NCI-H1048 (cell line): ENCODE measurements at places on chromosomes 13 and 19.

GRCh38 chr19:1471010-1471514 is 8.0 kb downstream of the C19orf25 start:
- no peak for DNase-seq

GRCh38 chr13:85864963-85865530 is 65.8 kb upstream of the SLITRK6 start:
- no peak for DNase-seq

DNA sequence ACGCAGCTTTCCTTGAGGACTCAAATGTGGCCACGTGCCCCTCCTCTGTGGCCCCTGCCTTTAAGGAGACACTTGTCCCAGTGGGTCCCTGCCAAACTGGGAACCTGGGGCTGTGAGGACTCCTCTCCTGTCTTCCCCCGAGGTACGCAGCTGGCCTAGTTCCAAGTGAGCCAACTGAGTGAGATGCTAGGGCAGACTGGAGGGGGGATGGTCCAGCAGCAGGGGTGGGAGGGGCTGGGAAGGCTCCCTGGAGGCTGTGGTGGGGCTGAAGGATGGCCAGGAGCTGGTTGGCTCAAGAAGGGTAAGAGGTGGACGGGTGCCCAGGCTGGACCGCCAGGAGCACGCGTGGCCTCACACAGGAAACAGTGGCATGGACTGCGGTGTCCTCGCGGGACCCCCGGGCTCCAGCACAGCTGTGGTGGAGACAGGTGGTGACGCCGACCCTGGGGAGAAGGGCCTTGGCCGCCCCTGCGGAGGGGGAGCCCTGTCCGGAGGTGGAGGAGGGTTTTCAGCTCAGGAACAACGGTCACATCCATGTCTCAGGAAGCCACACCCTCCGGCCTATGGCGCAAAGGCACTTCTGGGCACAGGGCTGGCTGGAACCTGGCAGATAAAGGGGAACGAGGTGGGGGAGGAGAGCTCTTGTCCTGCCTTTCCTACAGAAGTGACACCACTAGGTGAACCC is 45.8 kb downstream of the MLLT1 start:
- DNase-seq: no peak

- DNase-seq: no peak
Measured at GRCh38 chr19:42120276-42120980, 11.8 kb downstream of the POU2F2 start.

GRCh38 chr19:3184847-3185460 is 776 bp upstream of the NCLN start:
- no peak for DNase-seq

- no peak for DNase-seq
Measured at GRCh38 chr13:66835040-66835628, 395.0 kb downstream of the PCDH9 start.

DNA sequence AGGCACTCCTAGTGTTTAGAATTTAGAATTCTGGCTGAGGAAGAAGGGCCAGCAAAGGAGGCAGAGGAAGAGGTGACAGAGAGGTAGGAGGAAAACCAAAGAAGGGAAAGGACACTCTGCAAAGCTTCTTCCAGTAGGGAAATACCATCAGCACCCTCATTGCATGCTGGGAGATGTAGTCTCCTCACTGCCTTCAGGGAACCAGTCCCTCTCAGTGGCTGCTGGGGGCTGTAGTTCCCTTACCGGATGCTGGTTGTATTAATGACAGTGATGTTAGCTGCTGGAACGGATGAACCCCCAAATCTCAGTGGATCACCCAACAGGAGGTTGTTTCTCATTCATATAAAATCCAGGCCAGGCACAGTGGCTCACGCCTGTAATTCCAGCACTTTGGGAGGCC is 10.1 kb downstream of the GRIN2D start:
- no peak for DNase-seq

DNA sequence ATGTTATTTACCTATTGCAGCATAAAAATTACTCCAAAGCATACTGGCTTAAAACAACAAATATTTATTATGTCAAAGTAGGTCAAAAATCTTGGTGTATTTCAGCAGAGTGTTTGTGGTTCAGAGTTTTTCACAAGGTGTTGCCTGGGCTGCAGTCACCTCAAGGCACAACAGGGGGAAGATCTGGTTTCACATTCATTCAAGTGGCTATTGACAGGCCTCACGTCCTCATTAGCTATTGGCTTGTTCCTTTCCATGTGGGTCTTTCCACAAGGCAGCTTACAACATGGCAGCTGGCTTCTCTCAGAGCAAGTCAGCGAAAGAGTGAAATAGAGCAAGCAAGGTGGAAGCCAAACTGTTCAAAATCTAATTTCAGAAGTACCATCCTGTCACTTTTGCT is 602.9 kb downstream of the OLFM4 start:
- DNase-seq: no peak

DNA sequence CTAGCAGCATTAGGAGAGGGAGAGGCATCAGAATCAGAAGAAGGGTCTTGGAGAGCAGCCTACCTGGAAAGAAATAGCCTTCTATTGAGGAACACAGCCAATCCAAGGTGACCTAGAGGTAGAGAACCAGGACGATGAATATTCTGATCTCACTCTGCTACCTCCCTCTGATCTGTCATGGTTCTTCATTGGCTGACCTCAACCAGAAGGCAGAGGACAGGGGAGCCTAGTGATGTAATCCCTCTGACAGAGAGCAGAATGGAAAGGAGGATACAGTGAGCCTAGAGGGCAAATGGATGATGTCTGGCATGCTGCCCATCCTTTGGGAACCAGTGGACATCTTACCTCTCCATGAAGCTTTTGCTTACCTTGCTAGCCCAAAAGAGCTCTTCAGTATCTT is 3.6 kb downstream of the ZNF507 start:
- DNase-seq: no peak

- no peak for DNase-seq
Measured at GRCh38 chr19:19460258-19460731, 54.8 kb downstream of the GATAD2A start.

DNA sequence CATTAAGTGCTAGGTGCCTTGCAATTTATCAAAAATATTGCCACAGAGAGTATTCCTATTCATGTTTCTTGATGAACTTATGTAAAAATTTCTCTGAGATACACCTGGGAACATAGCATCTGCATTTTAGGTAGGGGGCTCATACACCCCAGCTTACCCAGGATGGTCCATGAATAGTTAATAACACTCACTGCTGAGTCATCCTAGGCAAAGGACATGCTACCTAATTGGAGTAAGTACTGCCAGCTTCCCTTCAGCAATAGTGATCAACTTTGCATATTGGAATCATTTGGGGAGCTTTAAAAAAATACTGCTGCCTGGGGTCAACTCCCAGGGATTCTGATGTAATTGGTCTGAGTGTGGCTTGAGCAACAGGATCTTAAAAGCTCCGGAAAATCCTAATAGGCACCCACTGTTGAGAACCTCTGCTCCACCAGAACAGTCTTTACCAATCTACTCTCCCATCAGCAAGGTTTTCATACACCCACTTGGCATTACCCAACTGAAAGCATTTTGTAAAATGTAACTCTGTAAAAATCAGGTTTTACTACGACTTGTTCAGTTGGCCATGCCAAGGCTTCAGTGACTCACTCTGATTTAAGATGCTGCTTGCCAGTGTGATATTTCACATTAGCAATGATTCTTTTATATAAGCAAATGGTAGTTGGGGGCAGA is 67.2 kb upstream of the FNDC3A start:
- DNase-seq: no peak

GRCh38 chr13:73870036-73870741 is 264.0 kb downstream of the KLF12 start:
- DNase-seq: no peak

DNA sequence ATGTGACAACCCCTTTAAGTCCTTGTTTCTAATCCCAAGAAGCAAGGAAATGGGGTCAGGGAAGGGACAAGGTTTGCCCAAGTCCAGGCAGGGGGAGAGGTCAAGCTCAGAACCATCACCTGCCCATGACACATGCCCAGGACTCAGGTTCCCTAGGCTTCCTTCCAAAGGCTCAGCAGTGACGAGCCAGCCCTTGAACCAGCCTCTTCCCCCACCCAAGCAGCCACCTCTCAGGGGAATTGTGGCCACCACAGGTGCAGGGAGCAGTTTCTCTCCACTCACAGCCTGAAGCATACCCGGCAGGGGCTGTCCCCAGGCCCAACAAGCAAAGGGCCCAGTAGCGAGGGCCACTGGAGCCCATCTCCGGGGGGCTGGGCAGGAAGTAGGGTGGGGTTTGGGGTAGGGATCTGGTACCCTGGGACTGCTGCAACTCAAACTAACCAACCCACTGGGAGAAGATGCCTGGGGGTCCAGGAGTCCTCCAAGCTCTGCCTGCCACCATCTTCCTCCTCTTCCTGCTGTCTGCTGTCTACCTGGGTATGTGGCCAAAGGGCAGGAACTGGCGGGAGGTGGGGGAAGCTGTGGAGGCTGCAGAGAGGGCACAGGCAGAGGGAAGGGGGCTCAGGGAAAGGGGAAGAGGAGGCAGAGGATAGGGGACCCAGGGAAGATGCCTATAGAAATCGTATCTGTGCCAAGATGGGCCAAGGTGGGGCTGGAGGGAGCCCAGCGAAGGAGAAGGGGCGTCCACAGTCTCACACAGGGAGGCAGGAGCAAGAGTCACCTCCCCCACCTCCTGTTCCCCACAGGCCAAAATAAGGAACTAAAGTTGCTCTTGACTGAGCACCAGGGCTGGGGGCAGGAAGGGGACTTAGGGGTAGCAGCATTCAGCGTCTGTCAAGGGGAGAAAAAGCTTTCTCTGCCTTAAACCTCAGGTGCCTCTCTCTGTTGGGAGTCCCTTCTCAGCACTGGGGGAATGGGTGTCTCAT is at the start of gene CD79A:
CD79A (plus strand) TSS at position 433 of the 986 bp plus-strand sequence; CDS start at position 459, 26 bp downstream.
- DNase-seq: no peak

DNA sequence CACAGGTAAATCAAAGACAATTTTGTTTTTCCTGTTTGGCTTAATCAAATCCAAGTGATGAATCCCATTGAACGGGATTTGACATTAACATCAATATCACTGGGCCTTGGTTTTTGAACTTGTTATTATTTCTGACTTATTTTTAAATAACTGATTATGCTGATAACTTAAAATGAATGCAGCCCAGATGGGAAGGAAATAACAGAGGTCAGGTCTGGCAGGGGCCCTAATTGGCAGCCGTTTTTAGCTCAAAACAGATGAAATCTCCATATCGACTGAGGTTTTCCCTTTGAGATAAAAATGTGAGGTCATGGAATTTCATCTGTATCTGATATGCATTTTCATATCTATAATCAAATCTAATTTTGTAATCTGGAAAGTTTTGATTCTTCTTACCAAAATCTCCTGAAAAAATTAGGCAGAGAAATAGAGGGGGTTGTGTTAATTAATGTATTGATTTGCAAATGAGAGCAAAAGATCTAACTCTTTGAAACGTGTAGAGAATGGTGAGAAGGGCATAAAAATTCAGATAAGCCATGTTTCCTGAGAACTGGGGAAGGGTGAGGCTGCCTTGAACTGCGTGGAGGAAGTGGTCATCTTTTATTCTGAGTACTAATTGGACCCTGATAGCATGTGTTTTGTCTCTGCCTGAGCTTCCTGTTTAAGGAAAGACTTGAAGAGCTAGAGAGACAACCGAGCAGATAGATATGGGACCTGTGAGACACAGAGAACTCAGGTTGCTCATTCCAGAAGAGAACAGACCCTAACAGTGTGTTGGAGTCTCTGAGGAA is 98.2 kb upstream of the C1QTNF9B start:
- DNase-seq: no peak

- DNase-seq: no peak
Measured at GRCh38 chr19:35901854-35902661, at the start of gene HCST. Gene HCST (plus strand): TSS chr19:35902529. CDS start chr19:35902594, 65 bp downstream.

DNA sequence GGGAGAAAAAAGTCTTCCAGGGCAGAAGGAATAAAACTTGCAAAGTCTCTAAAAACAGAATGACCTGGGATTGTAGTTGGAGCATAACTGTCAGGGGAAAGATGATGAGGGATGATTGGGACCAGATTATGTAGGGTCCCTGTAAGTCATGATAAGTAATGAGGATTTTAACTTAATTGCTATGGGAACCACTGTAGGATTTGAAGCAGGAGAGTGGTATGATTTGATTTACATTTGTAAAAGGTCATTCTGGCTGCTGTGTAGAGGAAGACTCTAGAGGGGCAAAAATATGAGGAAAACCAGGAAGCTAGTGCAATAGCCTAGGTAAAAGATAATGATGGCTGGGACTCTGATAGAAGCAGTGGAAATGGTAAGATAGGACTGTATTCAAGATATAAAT is 900.2 kb downstream of the DIAPH3 start:
- DNase-seq: no peak

DNA sequence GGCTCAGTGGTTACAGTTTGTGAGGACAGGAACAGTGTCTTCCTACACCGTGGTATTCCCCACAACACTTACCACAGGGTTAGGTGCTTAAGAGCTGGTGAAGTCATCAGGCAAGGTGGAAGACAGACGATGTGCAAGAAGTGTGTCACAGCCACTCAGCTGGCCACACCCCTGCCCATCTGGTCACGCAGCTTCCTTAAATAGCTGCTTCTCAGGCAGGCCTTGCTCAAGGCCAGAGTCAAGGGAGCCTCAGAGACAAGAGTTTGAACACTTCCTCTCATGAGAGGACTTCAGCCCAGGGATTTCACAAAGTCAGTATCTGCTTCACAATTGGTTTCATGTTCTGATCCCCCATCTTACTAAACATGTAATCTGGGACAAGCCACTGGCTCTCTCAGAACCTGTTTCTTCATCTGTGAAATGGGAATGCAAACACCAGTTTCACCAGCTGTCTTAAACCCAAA is 80.3 kb upstream of the FRY start:
- DNase-seq: no peak

GRCh38 chr13:114099191-114099590 is 33.2 kb downstream of the RASA3 start:
- DNase-seq: no peak

DNA sequence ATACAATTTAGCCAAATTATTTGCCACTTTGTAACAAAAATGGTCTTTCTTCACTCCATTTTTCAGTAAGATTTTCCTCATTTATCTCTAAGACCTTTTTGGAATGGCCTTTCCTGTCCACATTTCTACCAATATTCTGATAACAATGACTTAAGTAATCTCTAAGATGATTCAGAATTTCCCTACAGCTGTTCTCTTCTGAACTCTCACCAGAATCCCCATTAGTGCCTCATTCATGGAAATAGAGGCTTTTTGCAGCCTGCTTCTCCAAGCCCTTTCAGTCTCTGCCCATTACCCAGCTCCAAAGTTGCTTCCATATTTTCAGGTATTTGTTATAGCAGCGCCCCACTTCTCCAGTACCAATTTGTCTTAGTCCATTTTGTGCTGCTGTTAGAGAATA is 867.0 kb downstream of the GPC5 start:
- DNase-seq: no peak

GRCh38 chr13:51451134-51451466 is 1.7 kb downstream of the INTS6 start:
- no peak for DNase-seq

GRCh38 chr13:44111701-44112100 is 232.0 kb downstream of the LACC1 start:
- no peak for DNase-seq

GRCh38 chr19:11435833-11436313 is 438 bp downstream of the PRKCSH start:
- DNase-seq: no peak
